CD4-positive, alpha-beta T cell treated with Interleukin-21 for 1 hour (primary cell): ENCODE measurements at places on chromosomes 1 and 21.

DNA sequence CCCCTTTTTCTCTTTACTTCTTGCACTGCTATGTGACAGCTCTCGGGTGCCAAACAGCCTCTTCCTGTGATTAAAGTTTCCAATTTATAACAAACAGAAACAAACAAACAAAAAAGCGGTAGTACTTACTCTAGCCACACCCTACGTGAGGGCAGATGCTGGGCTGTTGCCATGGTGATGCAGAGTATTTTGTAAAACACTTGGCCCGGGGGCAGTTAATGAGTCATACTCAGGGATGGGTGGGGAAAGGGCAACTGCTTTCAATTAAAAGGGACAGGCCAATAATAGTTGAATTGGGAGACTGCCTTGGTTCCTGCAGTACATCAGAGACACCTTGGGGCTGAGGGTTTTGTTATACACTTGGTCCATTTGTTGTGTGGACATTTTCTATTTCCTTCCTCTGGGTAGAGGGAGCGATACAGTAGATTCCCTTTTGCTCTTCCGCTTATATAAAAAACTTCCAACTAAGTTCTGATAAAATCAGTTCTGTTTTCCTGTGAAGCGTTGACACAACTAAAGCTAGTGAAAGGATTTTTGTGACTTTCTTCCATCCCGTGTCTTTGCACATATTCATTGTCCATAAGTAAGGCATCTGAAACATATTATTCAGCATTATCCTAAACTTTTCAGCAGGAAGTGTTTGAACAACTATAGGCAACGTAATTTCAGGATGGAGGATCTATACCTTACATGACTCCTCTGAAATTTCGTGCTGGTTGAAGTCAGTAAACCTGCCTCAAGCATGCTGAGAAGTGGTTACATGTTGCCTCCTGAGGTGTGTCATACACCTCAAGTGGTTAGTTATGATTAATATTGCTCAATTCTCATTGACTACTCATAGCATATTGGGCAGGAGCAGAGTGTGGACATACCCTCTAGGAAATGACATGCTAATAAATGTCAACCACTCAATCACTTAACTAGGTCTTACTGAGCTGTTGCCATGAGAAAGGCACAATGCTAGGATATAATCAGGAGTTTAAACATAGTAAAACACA lies 36.7 kb upstream of the THEM4 start:
- DNase-seq, result peak; percentile 96

GRCh38 chr1:5793516-5793915 lies 198.7 kb downstream of the NPHP4 start:
- no peak for DNase-seq

DNA sequence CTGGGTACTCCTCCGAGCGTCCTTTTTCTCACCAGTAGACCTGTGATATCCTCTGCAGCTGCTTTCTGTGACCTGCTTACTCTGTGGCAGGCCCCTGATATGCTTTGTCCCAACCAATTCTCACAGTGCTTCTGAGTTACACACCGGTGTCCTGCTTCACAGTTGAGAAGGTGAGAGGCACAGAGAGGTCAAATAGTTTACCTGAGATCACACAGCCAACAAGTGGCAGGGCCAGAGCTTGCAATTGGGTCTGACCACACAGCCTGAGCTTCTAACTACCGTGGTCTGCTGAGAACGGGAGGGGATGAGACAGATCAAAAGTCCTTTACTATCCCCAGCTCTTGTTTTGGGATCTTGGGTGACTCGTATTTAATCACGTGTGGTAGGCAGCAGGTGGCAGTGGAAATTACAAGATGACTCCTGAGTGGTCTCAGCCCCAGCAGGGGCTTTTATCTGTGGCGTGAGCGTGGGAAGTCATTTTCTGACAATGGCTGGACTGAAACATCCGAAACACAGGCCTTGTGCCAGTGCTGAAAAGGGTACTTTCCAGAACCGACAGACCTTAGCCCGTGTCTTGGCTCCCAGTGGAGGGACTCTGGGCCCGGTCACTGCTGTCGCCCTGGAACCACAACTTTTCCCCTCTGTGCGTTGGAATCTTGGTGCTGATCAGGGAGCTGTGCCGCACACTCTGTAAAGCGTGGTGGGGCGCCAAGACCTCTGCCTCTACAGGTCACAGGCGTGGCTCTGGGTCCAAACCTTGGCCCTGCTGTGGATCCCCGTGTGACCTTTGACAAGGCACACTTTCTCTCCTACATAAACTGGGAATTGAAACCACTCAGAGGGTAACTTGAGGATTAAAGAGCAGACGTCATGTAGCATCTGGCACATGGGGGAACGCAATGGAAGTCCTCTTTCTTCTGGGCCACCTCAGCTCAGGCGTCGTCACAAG lies 11.9 kb downstream of the THEMIS2 start:
- no peak for DNase-seq

DNA sequence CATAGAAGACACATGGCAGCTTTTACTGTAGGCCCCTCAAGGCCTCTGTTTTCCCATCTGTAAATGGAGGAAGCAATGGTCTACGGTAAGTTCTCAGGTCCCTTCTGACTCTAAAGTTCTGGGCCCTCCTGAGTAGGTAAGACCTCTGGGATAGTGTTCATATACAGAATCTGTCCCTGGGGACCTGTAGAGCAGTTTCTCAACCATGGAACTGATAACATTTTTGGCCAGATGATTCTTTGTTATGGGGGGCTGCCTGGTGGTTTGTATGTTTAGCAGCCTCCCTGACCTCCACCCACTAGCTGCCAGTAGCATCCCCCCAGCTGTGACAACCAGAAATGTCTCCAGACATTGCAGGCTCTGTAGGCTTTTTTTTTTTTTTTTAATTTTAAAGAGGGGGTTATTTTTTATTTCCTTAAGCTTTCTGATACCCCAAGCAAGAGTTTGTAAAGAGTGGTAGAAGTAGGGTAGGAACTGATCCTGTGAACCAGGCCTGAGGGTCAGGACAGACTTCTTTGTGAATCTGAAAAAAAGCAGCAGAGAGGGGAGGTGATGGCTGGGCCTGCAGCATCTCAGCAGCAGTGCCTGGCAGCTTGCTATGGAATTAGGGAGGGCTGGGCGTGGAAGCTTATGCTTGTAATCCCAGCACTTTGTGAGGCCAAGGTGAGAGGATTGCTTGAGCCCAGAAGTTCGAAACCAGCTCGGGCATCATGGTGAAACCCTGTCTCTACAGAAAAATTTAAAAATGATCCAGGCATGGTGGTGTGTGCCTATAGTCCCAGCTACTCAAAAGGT lies 20.2 kb upstream of the TCEA3 start:
- DNase-seq, result no peak

GRCh38 chr1:229844675-229845074 lies 218.6 kb downstream of the URB2 start:
- DNase-seq, result no peak

- no peak for DNase-seq
These were observed 43.4 kb downstream of the HSD3B1 start for GRCh38 chr1:119550381-119550780.

- DNase-seq, result no peak
These were observed 8.6 kb upstream of the C1orf105 start for GRCh38 chr1:172411791-172412338.

GRCh38 chr1:161013488-161014230 lies 7.3 kb downstream of the F11R start:
- DNase-seq, result peak; percentile 79

DNA sequence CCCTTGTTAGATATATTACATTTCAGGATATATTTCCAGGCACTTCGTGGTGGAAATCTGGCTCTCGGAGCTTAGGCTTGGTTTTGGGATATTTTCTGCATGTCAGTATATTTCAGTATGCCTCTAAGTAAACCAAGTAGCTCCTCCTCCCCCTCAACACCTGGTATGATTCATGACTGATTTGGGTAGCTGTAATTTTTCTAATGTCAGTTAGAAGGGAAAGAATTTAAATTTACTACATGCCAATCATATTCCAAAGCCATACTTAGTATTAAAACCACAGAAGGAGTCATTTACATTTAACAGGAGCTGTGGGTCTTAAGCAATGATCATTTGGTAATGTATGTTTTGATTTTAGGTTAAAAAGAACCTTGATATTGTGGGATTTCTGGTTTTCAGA lies 40.6 kb downstream of the ST6GALNAC3 start:
- DNase-seq, result no peak

GRCh38 chr1:209648931-209649776 lies 3.1 kb downstream of the LAMB3 start:
- DNase-seq, result no peak

GRCh38 chr1:84619383-84620102 lies 45.3 kb upstream of the CTBS start:
- DNase-seq, result no peak

- DNase-seq, result no peak
These were observed at the start of gene KRTAP10-3 for GRCh38 chr21:44558695-44559094. Gene KRTAP10-3 (minus strand): TSS chr21:44558795. CDS start chr21:44558715, 80 bp downstream.
